ENCODE measurements at places on chromosomes 2 and 18.

DNA sequence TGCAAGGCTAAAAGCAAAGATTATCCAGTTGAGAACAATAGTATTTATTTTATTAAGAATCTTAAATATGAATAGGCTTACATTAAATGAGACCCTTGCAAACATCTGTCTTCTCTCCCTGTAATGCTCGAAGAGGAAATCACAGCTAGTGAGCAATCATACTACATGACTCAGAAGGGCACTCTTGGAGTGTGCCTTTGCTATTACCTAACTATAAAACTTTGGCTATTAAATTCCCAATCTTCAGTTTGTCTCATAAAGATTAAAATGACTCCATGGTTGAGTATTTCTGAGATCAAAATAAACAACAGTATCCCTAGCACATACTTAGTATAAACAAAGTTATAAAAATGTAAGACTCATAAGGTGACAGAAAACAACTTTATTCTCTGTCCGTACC, 296.9 kb downstream of the KCNJ3 start:
- DNase-seq = no peak

DNA sequence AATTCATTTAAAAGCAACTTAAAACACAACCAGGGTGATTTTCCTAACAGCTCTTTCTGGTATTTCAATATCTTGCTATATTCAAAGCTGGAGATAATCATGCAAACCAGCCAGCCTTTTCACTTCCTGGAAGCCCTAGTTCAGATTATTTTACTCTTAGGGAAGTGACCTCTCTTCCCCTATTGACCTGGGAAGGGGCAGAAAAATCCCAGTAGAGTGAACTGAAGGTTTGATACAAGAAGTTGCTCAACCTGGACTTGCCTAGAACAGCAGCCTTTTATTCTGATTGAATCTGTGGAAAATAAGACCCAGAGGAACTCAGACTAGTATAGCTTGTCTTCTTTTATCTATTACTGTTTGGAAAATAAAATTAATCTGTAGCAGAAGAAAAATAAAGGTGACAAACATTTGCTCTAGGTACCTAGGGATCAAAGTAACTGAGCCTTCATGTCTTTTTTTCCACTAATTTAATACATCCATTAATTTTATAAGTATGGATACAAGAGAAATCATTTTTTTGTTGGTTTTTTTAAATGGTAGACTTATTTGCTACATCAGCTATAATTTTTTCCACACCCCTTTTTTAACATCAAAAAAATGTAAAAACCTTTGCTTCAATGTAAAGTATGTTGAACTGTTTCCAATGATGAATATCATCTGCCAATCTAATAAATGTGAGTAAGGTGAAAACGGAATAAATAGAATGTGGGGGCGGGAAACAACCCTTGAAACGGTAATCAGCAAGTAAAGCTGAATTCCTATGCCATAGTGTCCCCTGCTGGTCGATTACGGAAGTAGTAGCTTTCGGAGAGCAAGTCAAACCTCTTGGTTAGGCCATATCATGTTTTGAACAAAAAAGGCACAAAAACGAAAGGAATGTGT, 629.9 kb downstream of the NRXN1 start:
- peak; percentile 70 for DNase-seq

DNA sequence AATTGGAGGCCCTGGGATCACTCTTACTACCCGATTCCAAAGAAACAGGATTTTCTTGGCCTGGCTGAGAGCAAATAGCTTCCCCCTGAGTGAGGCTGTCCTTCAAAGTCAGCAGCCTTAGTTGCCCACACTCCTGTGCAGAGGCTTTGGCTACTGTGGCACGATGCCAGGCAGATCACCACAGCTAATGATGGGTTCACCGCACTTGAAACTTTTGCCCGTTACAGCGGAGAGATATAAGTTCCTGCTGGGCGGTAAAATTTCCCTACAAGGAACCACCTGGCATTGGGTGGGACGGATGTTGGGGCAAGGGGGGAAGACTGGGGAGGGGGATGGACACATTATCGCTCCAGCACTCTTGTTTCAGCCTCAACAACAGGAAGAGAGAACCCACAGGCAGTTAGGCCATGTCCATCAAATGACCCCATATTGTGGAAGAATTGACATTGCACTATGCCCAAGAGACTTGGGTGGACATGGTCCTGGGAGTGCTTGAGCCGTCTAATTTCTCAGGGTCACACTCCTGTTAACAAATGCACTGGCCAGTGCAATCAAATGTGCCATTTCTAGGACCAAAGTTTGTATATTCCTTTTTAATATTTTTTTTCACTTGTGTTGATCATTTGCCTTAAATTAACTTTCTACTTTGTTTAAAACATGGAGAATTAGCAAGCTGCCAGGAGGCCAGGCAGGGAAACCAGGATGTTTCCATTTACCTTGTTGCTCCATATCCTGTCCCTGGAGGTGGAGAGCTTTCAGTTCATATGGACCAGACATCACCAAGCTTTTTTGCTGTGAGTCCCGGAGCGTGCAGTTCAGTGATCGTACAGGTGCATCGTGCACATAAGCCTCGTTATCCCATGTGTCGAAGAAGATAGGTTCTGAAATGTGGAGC, 4.4 kb downstream of the IL1B start:
- DNase-seq = no peak

DNA sequence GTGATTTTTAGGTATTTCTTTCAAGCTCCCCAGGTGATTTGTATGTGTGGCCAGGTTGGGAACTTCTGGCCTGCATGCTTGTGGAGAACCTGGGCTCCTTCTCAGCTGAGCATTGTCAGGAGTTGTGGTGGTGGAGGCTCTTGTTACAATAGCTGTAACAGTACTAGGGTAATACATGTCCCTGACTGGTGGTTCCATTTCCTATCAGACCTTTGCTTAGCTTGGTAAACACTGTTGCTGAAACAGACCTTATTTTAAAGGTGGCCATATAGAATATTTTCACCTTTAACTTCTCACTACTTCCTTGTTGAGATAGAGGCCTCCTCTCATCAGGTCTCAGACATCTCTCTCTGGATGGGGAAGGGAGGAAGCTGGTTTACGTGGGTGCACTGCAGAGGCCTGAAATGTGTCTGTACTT, 79.2 kb downstream of the SETBP1 start:
- DNase-seq = no peak

GRCh38 chr18:49959176-49959575, 145.8 kb upstream of the ACAA2 start:
- no peak for DNase-seq

DNA sequence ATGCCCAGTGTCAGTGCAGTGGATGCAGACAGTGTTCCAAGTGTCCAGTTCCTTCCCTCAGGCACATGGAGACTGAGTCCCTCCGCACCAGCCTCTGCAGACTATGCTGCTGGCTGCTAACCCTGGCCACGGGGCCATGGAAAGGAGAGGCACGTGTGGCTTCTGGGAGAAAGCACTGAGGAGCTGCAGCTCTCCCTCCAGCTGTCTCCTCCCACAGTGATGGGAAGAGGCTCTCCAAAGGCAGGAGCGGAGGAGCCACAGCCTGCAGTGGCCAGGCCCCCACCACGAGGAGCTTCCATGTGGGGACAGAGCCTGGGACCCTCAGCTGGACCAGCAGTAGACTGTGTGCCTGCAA, 141.1 kb downstream of the NDUFA10 start:
- DNase-seq = no peak

DNA sequence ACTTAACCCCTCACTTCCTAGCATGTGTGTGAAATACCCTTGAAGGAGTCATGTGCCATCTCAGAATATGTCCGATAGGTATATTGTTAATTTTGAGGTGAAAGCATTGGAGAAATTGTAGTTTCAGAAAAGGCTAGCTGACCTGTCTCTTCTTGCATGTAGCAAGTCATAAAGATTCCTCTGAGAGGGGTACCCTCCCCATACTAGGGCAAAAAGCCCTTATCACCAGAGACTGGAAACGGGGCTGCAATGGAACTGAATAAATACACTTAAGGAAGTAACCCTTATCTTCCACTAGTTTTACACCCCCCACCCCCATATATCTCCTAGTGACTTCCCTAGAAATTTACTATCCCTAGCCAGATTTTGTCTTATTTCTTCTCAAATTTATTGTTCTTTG, 1.8 kb upstream of the SF3B6 start:
- no peak for DNase-seq

- no peak for DNase-seq
Observed at GRCh38 chr2:24917086-24917485, 3.0 kb downstream of the ADCY3 start.

GRCh38 chr2:220562375-220563140, 935.1 kb downstream of the SLC4A3 start:
- no peak for DNase-seq

DNA sequence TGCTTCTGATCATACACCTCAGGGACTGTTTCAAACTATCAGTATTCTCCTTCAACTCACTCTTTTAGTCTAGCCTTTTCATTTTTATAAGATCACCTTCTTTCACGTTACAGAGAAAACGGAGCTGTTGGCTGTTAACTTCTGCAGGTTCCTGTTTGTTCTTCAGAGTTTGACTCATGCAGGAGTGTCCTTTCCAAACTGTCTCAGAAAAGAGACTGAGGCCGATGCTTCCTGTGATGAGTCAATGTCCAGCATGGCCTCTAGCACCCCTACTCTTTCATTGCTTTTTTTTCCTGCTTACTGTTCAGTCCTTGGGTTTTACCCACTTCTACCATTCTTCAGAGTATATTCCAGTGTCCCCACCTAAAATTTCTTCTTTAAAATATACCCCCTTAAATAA, 240.8 kb upstream of the RGPD4 start:
- no peak for DNase-seq

DNA sequence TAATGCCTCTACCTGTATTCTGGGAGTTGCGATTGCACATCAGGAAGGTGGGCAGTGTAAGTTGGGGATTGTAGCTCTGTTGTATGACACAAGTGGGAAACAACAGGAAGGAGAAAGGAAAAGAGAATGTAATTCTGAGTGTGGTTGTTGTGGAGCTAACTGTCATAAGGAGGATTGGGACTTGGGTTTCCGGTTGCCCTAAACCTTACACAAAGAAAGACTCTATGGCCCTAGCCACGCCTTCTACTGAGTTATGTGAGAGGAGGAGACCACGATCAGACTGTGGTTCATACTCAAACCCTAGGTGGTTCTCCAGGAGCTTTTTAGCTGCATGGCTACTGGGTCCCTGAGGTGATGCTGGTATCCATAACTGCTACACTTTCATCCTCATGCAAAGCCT, 86.5 kb downstream of the TANC1 start:
- DNase-seq = no peak

GRCh38 chr2:53422979-53423378, 344.6 kb upstream of the CHAC2 start:
- DNase-seq = peak; percentile 66

GRCh38 chr2:11377928-11378545, 33.6 kb upstream of the ROCK2 start:
- DNase-seq = no peak

- peak; percentile 48 for DNase-seq
Observed at GRCh38 chr2:132448771-132449170, 32.2 kb downstream of the GPR39 start.

DNA sequence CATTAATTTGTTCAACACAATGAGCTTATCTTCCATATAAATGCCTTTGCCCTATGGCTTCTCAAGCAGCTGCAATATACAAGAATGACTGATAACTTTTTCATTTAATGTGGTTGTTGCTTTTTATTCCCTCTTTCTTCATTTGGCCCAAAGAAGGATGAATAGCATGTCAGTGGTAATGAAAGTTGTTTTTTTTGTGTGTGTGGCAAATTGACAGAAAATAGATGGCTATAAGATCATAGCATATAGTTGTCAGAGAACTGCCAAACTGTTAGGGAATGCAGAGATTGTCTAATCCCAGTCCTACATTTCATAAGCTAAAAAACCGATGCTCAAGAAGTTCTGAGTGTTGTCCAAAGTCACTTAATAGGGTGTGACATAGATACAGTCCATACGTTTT, 244.3 kb downstream of the ACTR3 start:
- no peak for DNase-seq

DNA sequence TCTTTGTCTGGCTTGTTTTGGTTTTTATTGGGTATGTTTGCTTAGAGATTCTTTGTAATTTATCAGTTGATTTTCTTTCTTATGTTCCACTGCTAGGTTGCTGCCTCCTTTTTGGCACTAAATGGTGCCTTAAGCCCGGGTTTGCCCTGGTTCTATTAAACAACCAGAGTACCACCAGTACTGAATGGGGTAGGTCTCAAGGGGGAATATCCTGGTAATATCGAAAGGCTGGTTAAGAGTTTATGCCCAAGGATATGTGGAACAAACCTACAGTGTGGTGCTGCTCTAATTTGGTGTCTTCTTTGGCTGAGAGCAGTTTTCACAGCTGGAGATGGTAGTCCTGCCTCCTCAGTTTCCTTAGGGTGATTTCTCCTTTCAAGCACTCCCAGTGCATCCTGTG, 76.5 kb downstream of the SEMA4F start:
- no peak for DNase-seq

- peak; percentile 80 for DNase-seq
Observed at GRCh38 chr18:35407871-35408481, 30.8 kb upstream of the ZNF396 start.

- DNase-seq = no peak
Observed at GRCh38 chr18:76351961-76352581, 143.0 kb downstream of the ZNF516 start.

- no peak for DNase-seq
Observed at GRCh38 chr2:209495855-209496585, 72.2 kb downstream of the MAP2 start.

- DNase-seq = no peak
Observed at GRCh38 chr2:33342171-33342570, 134.3 kb upstream of the RASGRP3 start.

DNA sequence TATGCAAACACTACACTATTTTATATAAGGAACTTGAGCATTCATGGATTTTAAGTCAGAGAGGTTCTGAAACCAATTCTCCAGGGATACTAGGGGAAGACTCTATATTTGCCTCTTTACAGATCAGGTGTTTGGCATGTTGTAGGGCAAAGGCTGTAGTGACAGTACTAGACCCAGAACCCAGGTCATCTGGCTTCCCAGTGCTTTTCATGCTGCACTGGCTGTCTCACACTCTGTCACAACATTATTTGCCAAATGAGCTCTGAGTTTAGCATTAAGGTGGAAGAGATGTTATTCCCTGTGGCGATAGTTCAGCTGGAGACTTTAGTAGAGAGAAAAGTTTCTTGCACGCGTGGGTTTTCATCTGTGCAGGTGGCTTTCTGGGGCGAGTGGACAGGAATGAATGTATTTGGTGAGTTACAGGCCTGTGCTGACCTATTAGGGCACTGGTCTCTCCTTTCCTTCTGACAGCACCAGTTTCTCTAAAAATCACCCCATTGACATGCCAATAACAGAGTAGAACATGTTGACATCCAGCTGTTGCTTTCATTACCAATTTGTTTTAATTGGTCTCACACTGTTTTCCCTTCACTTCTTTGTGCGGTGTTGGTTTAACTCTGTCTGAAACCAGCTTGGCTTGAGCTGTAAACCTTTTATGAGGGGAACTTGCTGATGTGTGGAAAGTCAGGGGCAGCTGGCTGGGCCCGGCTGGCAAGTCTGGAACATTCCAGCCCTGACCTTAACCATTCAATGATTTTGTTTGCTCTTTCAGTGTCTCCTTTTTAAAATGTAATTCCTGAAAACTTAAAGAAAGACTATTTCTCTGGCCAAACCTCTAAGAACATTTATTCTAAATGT, 643.0 kb upstream of the FAM98A start:
- DNase-seq = peak; percentile 42

GRCh38 chr2:105928563-105928962, 183.9 kb downstream of the NCK2 start:
- no peak for DNase-seq

GRCh38 chr2:9230051-9230802, 23.6 kb downstream of the ASAP2 start:
- no peak for DNase-seq
